Activated naive CD4-positive, alpha-beta T cell treated with anti-CD3 and anti-CD28 coated beads for 36 hours (primary cell): ENCODE measurements at places on chromosomes 2 and 18.

- no peak for DNase-seq
These were observed 56.5 kb upstream of the ACVR1 start for GRCh38 chr2:157932480-157933159.

DNA sequence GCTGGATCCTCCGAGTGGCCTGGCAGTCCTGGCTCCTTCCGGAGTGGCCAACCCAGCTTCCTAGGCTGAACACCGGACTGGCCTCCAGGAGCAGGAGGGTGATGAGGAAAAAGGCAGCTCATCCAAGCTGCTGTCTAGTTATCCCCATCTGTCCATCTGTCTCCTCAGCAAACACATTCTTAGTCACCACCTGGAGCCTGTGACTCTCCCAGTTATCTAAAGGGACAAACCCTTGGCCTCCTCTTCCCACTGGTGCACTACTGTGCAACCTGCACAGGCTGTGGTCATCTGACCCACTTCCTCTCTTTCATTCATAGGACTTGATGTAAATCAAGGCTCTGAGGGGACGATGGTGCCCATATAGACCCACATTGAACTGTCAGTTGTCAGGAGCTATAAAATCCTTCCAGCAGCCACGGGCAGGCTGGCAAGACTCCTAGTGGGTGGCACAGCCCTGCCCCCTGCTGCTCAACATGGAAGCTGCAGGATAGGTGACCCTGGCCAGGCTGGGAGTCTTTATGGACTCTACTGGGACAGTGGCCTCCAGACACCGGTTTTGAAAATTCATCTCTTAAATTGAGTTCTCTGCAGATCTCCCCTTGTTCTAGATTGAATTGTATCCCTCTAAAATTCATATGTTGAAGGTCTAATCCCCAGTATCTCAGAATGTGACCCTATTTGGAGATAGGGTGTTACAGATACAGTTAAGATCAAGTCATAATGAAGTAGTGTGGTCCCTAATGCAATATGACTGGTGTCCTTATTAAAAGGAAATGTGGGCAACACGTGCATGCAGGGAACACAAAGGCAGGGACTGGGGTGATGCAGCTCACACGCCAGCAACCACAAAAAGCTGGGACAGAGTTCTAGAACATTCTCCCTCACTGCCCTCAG, 29.3 kb upstream of the DUSP2 start:
- DNase-seq = peak; percentile 92

DNA sequence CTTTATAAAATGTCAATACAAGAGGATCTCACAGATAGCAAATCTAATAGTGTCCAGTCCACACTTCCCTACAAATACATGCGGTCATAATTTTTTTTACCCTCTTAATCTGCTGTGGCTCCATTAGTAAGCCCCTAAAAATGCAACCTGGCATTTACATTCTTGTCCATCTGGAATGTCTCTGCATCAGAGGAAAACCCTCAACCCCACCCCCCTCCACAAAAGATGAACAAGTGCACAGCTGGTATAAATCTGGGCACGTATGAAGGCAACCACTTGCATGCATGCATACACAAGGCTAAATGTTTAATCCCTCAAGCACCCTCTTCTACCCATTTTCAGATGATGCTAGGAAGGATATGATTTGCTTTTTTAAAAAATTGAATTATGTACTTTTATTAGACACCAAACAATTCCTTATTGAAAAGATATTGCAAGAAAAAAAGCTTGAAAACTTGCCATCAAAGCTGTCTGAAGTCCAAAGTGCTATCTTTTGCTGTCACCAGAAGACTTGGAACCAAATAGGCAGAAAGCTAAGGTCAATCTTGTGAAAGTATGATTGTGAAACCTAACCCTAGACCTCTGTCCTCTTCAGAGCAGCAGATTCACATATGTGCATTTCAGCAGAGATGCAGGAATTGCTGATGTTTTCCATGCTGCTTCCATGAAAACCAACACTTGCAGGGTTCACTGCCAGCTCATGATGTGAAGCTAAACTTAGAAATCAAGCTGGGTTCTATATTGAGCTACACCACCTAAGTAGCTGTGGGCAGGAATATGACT, 39.0 kb downstream of the IRS1 start:
- no peak for DNase-seq

- no peak for DNase-seq
These were observed 832.6 kb upstream of the SLC39A10 start for GRCh38 chr2:194824450-194824849.

- DNase-seq = no peak
These were observed 381.6 kb upstream of the TRIB2 start for GRCh38 chr2:12335131-12335530.

GRCh38 chr2:31511376-31511775, 69.4 kb downstream of the SRD5A2 start:
- no peak for DNase-seq

GRCh38 chr18:36613069-36613468, 215.7 kb downstream of the TPGS2 start:
- no peak for DNase-seq

GRCh38 chr2:105395691-105396090, 3.2 kb downstream of the FHL2 start:
- DNase-seq = no peak

GRCh38 chr18:57728941-57729511, 74.1 kb downstream of the ATP8B1 start:
- DNase-seq = no peak

GRCh38 chr2:175579646-175580045, 398.1 kb upstream of the ATP5MC3 start:
- no peak for DNase-seq

DNA sequence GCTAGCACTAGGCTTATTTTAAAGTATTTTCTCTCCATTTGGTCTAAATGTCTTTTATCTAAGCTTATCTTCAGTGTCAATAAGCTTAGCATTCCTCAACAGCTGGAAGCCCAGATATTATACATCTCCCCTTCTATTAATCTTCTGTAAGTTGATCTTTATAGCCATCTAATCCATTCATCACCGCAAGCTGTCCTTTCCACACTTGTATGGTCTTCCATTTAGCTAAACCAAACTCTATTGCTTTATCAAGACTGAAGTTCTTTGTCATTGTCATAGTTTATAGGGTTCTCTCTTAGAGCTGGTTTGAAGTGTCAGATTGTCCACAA, 101.3 kb upstream of the GPR45 start:
- DNase-seq = no peak

DNA sequence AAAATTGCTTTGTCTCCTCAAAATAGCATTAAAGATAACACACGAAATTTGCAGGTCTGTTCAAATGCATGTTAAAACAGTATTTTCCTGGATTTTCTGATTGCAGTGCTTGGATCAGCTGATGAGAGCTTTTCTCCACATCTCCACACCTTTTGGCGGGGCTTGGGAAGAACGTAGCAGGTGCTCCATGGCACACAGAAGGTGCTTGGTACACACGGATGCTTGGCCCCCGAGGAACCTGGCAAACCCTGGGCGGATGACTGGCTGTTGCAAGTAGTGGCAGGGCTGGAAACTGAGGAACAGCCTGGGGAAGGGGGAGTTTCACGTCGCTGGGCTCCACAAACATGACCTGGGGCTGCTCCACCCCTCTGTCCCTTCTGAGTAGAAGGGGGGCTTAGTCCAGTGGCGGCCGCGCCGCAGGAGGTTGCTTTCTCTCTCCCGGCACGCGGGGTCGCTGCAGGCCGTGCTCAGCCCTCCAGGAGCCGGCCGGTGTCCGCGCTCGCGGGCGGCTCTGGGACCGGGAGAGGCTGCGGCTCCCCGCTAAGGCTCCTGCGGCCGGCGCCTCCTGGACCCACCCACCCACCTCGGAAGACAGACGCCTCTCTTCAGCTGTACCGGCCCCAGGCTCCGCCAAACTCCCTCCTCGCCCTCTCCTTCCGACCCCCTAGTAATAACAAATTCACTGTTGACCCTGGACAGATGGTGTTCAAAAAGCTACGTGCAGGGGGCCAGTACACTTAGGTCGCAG, 69.3 kb downstream of the MARCO start:
- no peak for DNase-seq

DNA sequence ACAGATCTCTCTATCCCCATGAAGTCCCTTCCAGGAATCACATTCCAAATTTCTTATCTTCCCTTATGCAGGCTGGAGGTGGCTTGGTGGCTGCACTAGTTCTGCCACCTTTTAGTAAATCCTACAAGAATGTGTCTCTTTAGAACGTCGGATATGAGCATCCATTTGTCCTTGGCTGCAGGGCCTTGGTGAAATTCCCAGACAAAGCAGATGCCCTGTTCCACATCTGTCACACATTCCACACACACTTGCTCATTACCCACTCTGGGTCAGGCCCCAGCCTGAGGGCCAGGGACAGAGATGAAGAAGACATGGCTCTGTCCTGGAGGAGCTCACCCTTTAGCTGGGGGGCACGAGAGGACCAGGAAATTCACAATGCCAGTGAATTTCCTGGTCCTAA, 31.2 kb upstream of the GPR17 start:
- DNase-seq = peak; percentile 1

GRCh38 chr2:156311976-156312375, 20.5 kb downstream of the NR4A2 start:
- DNase-seq = no peak

DNA sequence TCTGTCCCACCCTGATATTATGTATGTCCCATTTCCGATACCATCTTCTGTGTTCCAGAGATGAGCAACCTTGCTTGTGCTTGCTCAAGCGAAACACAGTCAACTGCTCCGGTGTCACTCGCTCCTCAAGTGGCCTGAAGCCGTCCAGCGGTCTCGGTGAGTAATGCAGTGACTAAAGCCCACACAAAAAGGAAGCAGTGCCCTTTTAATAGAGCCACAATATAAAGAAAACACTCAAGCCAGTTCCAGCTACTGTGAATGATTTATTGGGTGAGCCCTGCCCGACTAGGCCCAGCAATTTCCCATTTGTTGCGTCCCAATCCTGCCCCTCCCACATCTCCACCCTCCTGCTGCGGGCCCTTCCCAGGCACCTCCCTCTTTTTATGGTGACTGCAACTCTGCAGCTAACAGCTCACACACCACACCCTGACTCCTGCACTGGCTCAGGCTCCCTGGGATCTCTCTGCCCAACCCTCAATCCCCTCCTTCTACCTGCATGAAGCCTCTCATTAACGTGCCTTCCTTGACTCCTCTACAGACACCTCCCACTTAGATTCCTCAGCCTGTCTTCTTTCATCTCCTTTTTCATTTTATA, 44.2 kb upstream of the DSC1 start:
- no peak for DNase-seq

DNA sequence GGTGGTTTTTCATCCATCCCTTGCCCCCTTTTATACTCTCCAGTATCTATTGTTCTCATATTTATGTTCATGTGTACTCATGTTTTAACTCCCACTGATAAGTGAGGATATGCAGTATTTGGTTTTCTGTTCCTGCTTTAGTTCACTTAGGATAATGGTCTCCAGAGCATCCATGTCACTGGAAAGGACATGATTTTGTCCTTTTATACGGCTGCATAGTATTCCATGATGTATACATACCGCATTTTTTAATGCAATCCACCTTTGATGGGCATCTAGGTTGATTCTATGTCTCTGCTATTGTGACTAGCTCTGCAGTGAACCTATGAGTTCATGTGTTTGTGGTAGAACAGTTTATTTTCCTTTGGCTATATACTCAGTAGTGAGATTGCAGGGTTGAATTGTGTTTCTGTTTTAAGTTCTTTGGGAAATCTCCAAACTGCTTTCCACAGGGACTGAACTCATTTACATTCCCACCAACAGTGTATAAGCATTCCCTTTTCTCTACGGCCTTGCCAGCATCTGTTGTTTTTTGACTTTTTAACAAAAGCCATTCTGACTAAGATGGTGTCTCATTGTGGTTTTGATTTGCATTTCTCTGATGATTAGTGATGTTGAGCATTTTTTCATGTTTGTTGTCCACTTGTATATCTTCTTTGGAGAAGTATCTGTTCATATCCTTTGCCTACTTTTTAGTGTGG, 420.2 kb downstream of the THSD7B start:
- DNase-seq = no peak

DNA sequence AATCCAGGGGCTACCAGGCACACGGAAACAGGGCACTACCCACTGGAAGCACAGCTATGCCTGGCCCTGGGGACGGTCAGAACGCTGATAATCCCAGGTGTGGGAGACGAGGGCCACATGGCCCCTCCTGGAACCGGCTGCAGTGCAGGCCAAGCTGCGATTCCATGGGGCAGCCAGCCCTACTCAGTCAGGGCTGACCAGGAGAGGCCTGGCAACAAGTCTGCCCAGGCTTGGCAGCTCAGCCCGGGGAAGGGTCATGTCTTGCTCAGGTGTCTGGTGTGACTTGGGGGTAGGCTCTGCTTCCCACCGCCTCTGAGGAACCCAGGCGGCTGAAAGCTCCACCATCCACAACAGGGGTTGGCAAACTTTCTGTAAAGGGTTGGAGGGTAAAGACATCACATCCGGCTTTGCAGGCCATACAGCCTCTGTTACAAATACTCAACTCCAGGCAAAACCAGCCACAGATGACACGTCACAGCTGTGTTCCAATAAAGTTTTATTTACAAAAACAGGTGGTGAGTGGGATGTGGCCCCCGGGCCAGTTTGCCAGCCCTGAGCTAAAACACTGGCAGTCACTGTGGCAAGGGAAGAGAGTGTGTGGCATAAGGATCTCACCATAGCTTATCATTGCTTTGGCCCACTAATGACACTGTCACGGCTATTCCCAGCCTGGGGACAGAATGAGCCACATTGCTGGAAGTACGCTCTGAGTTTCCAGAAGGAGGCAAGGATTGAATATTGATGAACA, 85.2 kb downstream of the NDUFA10 start:
- DNase-seq = peak; percentile 0

- no peak for DNase-seq
These were observed 54.5 kb downstream of the SKA1 start for GRCh38 chr18:50429207-50429948.

- no peak for DNase-seq
These were observed 344.8 kb downstream of the MTX2 start for GRCh38 chr2:176614049-176614448.

DNA sequence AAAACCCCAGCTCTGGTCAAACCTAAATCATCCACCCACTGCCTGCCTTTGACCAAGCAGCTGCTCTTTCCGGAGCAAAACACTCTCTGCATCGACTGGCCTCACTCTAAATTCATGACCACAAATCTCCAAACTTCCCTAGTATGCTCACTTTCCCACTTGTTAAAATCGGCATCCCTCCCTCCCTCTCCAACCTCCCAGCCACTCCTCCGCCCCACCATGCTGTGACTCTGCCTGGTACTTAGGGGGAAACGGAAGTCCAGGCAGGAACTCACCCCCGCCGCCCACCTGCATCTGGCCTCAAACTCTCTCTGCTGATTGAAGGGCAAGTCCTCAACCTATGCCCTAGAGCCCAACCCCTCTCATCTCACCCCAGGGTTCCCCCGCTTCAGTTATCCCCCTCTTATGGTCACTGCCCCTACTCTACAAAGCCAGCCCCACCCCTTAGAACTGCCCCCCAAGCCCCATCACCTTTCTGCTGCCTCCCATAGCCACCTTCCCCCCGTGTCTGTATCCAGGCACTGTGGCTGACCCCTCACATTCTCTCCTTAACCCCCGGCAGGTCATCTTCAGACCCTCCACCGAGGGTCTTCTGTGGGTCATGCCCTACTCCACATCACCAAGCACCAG, 3.8 kb upstream of the ADRA2B start:
- no peak for DNase-seq

- DNase-seq = peak; percentile 95
These were observed at the start of gene DNAH7 for GRCh38 chr2:196068271-196069209. Gene DNAH7 (minus strand): TSS chr2:196068837. CDS start chr2:196068711, 126 bp downstream.
